CD4-positive, alpha-beta memory T cell (primary cell): ENCODE measurements at places on chromosomes 5 and 9. TPM values are rescaled to one million over a fixed set of nuclear protein-coding genes. Genes with fewer than 3 reads are reported as not detected.

GRCh38 chr5:129905473-129906176 is 1.4 kb downstream of the CHSY3 start:
- DNase-seq = no peak
- no peak overlapping the region for H3K4me3 ChIP-seq
- peaks cover 18% of the 10 kb centered on the region for H3K4me1 ChIP-seq
- no peaks in the 10 kb centered on the region for H3K36me3 ChIP-seq
- peaks cover 27% of the 10 kb centered on the region for H3K27me3 ChIP-seq
- no peak overlapping the region for H3K27ac ChIP-seq

DNA sequence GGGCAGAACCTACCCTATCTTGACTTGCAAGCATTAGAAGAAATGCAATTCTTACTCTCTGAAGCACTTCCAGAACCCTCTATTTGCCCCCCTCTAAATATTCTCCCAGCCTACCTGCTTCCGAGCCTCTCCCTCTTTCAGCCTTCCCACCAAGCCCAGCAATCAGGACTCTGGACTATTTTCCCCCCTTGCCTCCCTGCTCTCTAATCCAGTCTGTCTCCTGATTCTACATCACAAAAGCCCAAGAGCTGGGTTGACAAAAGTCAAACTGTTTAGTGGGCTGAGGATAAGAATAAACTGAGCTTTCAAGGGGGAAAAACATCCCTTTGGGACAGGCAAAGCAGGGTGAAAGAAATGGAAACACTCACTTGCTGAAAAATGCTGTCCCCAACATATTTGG is 123.2 kb upstream of the KIF2A start:
- H3K4me3 ChIP-seq = no peak overlapping the region
- no peak overlapping the region for H3K27ac ChIP-seq
- no peaks in the 10 kb centered on the region for H3K27me3 ChIP-seq
- DNase-seq = no peak
- H3K36me3 ChIP-seq = no peaks in the 10 kb centered on the region

DNA sequence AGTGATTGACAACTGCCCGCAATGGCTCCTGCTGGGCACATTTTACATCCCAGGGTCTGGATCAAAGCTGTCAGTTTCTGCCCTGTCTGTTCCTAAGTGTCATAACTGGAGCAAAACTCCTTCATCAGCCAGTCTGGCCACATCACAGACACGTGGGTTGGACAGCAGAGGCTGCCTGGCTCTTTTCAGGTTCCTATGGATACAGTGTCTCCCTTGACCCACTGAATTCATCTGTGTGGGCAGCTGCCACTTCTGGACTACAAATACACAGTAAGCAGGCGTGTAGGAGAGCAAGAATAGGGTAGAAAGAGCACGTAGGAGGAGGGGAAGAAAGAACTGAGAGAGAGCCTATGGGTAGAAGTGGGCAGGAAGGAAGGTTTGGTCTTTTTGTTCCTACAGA is 238.0 kb downstream of the ENC1 start:
- no peak for DNase-seq
- no peak overlapping the region for H3K4me3 ChIP-seq
- H3K4me1 ChIP-seq = no peaks in the 10 kb centered on the region
- no peaks in the 10 kb centered on the region for H3K27me3 ChIP-seq
- no peaks in the 10 kb centered on the region for H3K36me3 ChIP-seq
- no peak overlapping the region for H3K27ac ChIP-seq

IFNB1 gene
- not detected for total RNA-seq

DNA sequence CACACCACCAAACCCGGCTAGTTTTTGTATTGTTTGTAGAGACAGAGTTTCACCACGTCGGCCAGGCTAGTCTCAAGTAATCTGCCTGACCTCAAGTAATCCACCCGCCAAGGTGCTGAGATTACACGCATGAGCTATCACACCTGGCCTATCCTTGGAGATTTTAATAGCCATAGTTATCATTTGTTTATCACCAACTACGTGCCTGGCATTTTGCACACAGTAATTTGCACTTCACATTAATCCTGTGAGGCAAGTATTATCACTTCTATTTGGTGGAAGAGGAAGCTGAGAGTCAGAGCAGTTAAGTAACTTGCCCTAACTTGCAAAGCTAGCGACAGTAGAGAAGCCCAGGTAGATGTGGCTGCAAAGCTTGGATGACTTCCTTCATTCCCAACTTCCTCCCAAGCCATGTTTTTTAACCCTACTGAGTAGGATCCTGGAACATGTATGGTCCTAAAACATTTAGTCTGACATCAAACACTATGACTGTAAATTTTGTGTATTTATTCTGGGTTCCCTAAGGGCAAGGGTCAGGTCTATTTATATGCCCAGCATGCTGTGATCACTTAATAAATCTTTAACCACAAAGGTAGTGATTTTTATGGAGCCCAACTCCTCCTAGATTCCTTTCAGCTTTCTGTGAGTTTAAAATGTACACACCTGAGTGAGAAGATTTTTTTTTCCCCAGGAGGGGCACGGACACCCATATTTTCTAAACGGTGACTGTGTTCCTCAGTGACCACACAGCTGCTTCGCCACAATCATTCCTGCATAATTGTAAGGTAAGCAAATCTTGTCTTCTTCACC is 100.2 kb upstream of the RAI14 start:
- no peak overlapping the region for H3K27ac ChIP-seq
- H3K4me1 ChIP-seq = no peaks in the 10 kb centered on the region
- H3K4me3 ChIP-seq = no peak overlapping the region

GRCh38 chr9:112233769-112234168 is 58.7 kb upstream of the SUSD1 start:
- no peaks in the 10 kb centered on the region for H3K36me3 ChIP-seq
- H3K4me1 ChIP-seq = no peaks in the 10 kb centered on the region
- DNase-seq = no peak
- no peaks in the 10 kb centered on the region for H3K27me3 ChIP-seq
- no peak overlapping the region for H3K27ac ChIP-seq

DNA sequence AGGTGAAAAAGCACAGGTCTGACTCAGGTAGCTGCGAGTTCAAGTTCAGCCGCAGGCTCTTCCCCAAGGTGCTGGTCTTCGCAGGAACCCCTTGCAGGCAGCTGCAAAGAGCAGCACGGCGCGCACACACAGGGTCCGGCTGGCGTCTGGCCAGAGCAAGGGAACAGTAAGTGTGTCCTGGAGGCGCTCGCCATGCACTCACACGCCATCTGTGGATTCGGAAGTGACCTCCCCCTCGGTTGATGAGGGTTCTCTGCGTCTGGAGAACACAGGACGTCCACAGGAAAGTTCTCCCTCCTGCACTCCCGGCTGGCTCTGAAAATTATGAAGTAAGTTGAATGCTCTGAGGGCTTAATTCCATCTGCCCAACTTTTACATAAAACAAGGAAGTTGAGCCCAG is 14.0 kb upstream of the EGFL7 start:
- H3K27me3 ChIP-seq = peaks cover 7% of the 10 kb centered on the region
- no peak for DNase-seq
- H3K36me3 ChIP-seq = no peaks in the 10 kb centered on the region
- peaks cover 10% of the 10 kb centered on the region for H3K4me1 ChIP-seq

CYSRT1 gene
- 0.25 TPM for total RNA-seq

CNTNAP3B gene
- not detected for total RNA-seq

GRCh38 chr9:135244271-135245221 is 157.1 kb downstream of the OLFM1 start:
- no peak overlapping the region for H3K4me3 ChIP-seq
- no peaks in the 10 kb centered on the region for H3K27me3 ChIP-seq
- no peak overlapping the region for H3K27ac ChIP-seq
- H3K36me3 ChIP-seq = no peaks in the 10 kb centered on the region
- no peaks in the 10 kb centered on the region for H3K4me1 ChIP-seq

PDE8B gene
- total RNA-seq = not detected

SH3TC2 gene
- not detected for total RNA-seq

GRCh38 chr9:104914466-104914865 is 13.5 kb downstream of the ABCA1 start:
- H3K4me3 ChIP-seq = no peak overlapping the region
- no peaks in the 10 kb centered on the region for H3K27me3 ChIP-seq
- no peaks in the 10 kb centered on the region for H3K4me1 ChIP-seq
- H3K27ac ChIP-seq = no peak overlapping the region
- H3K36me3 ChIP-seq = no peaks in the 10 kb centered on the region
- no peak for DNase-seq

- no peak overlapping the region for H3K4me3 ChIP-seq
- no peak overlapping the region for H3K27ac ChIP-seq
- no peak for DNase-seq
- peaks cover 26% of the 10 kb centered on the region for H3K36me3 ChIP-seq
Observed at GRCh38 chr5:132635873-132636272, 22.1 kb upstream of the IL13 start.

- no peaks in the 10 kb centered on the region for H3K36me3 ChIP-seq
- DNase-seq = peak; percentile 77
- no peaks in the 10 kb centered on the region for H3K27me3 ChIP-seq
- H3K4me3 ChIP-seq = peak overlapping the region; percentile 76
- H3K4me1 ChIP-seq = peaks cover 43% of the 10 kb centered on the region
Observed at GRCh38 chr5:42993516-42994245, 46.4 kb downstream of the ANXA2R start.

NXNL2 gene
- total RNA-seq = not detected

GRCh38 chr5:35819026-35819425 is 37.7 kb upstream of the IL7R start:
- H3K27me3 ChIP-seq = no peaks in the 10 kb centered on the region
- H3K4me1 ChIP-seq = peaks cover 99% of the 10 kb centered on the region
- peak overlapping the region; percentile 12 for H3K4me3 ChIP-seq
- H3K27ac ChIP-seq = peak overlapping the region; percentile 17
- no peak for DNase-seq

DNA sequence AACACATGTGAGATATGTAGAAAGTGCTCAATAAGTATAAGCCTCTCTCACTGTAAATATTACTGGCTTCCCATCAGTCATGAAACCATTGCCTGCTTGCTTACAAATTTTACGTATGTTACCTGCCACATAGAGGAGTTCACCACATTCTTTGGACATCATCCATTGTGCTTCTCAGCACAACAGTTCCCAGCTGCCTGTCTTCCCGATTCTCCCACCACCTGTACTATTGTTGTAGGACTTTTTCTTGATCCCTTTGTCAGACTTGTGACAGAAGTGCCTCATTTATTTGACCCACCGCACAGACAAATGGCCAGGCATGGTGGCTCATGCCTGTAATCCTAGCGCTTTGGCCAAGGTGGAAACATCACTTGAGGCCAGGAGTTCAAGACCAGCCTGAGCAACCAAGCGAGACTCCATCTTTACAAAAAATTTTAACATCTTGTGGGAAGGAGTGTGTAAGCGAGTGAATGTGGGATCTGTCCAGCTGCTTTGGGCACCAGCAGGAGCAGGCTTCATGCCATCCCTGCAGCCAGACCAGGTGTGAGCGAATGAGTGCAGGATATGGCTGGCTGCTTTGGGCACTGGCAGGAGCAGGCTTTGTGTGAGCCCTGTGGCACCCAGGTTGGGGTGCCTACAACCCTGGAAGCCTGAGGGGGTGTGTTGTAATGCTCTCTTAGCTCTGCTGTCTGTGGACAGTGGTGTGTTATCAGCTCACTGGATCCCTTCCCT is 139.9 kb upstream of the ELL2 start:
- no peak overlapping the region for H3K4me3 ChIP-seq
- no peaks in the 10 kb centered on the region for H3K27me3 ChIP-seq
- H3K36me3 ChIP-seq = no peaks in the 10 kb centered on the region
- no peaks in the 10 kb centered on the region for H3K4me1 ChIP-seq
- no peak overlapping the region for H3K27ac ChIP-seq

- H3K4me3 ChIP-seq = no peak overlapping the region
- no peak overlapping the region for H3K27ac ChIP-seq
- H3K4me1 ChIP-seq = no peaks in the 10 kb centered on the region
- DNase-seq = no peak
Observed at GRCh38 chr5:134459491-134459890, 47.8 kb upstream of the CDKN2AIPNL start.

- H3K27me3 ChIP-seq = no peaks in the 10 kb centered on the region
- H3K4me1 ChIP-seq = peaks cover 49% of the 10 kb centered on the region
- no peak overlapping the region for H3K4me3 ChIP-seq
- no peak for DNase-seq
- H3K36me3 ChIP-seq = no peaks in the 10 kb centered on the region
Observed at GRCh38 chr9:6764523-6764922, 6.8 kb downstream of the KDM4C start.

GRCh38 chr5:76683816-76684731 is 31.9 kb upstream of the F2R start:
- no peak for DNase-seq
- peaks cover 6% of the 10 kb centered on the region for H3K36me3 ChIP-seq
- H3K27me3 ChIP-seq = no peaks in the 10 kb centered on the region
- no peak overlapping the region for H3K27ac ChIP-seq
- H3K4me3 ChIP-seq = no peak overlapping the region

GRCh38 chr5:151016700-151017099 is 3.7 kb upstream of the GPX3 start:
- H3K27ac ChIP-seq = no peak overlapping the region
- peaks cover 15% of the 10 kb centered on the region for H3K4me1 ChIP-seq
- H3K27me3 ChIP-seq = no peaks in the 10 kb centered on the region

GRCh38 chr5:113249206-113249605 is 185.6 kb downstream of the TSSK1B start:
- H3K4me3 ChIP-seq = no peak overlapping the region
- no peaks in the 10 kb centered on the region for H3K4me1 ChIP-seq
- no peak overlapping the region for H3K27ac ChIP-seq
- DNase-seq = no peak

CDH12 gene
- not detected for total RNA-seq

DNA sequence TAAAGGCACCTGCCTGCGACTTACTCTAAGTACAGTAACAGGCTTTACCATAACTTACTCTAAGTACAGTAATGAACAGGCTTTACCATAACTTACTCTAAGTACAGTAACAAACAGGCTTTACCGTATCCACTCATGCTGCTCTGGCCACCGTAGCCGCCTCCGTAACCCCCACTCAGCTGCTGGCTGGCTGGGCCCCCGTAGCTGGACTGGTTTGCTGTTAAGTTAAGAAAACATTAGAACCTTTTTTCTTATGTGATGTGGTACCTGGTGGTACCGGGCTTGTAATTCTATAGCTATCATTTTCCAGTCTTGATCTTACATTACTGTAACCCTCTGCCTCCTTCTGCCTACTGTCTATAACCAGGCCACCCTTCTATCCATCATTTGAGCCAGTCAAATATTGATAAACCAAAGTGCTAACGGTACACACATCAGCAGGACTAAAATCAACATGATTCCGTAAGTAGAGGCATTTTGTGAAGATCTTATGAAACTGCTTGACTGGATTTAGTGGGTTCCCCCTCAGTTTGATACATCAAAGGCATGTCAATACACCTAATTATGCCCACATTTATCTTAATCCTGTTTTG is 7.4 kb downstream of the HNRNPH1 start:
- H3K27me3 ChIP-seq = no peaks in the 10 kb centered on the region
- no peak overlapping the region for H3K27ac ChIP-seq
- no peak overlapping the region for H3K4me3 ChIP-seq
- H3K4me1 ChIP-seq = peaks cover 78% of the 10 kb centered on the region
- DNase-seq = no peak

GRCh38 chr5:58786711-58787303 is 203.9 kb downstream of the RAB3C start:
- H3K27ac ChIP-seq = no peak overlapping the region
- no peaks in the 10 kb centered on the region for H3K4me1 ChIP-seq
- no peaks in the 10 kb centered on the region for H3K27me3 ChIP-seq
- no peaks in the 10 kb centered on the region for H3K36me3 ChIP-seq
- no peak for DNase-seq

GRCh38 chr9:110351009-110351467 is 13.4 kb upstream of the TXNDC8 start:
- no peak for DNase-seq
- no peaks in the 10 kb centered on the region for H3K4me1 ChIP-seq
- H3K4me3 ChIP-seq = no peak overlapping the region
- no peak overlapping the region for H3K27ac ChIP-seq
- no peaks in the 10 kb centered on the region for H3K27me3 ChIP-seq
- no peaks in the 10 kb centered on the region for H3K36me3 ChIP-seq
